Activated effector memory CD4-positive, alpha-beta T cell treated with anti-CD3 and anti-CD28 coated beads, Interleukin-2, amount 50 U/mL, for 16 hours (primary cell): ENCODE measurements at places on chromosomes 11 and 22.

DNA sequence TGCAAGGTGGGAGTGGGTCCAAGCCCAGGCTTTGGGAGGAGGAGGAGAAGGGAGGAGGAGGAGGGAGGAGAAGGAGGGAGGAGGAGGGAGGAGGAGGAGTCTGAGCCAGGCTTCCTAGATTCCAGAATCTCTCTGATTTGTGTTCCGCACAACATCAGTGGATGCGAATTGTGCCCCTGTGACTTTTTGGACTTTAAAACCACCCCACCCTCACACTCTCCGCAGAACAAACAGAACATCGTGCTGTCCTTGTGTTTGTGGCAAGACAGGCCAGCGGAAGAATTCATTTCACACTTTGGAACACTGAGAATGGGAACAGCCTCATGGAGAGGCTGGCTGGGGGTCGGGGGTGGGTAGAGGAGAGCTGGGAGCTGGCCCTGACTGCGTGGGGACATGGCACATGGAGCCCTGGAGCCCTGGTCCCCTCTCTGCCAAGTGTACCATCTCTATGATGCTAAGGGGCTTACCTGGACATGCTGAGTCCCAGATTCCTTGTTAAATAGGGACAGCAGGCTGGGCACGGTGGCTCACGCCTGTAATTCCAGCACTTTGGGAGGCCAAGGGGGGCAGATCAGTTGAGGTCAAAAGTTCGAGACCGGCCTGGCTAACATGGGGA lies 16.4 kb upstream of the SHANK2 start:
- peak; percentile 3 for DNase-seq

DNA sequence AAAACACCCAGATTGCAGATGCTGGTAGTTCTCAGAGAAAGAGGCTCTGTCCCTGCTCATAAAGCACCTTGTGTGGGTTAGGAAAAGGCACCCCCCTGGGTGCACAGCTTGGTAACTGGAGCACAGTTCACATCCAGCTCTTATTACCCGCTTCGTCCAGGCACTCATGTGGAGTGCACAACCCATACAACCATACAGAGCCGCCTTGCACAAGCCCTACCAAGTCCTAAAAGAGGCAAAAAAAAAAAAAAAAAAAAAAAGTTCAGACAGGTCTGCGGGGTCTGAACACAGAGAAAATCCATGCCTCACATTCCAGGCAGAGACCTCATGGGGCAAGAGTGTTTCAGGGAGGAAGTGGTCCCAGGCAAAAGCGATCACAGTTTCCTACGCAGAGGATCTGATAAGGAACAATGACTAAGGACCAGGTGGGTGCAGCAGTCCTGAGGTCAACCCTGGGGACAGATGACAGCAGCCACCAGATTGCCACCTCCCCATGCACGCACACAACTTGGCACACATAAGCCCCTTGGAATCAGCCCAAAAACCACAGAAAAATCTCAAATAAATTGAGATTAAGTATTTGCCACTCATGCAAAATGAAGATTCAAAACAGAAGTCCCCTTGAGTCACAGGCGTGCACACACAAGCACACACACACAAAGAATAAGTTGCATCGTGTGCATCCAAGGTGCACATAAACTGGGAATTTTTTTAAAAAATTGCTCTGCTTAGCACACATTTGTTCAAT lies 12.3 kb downstream of the MB start:
- no peak for DNase-seq

DNA sequence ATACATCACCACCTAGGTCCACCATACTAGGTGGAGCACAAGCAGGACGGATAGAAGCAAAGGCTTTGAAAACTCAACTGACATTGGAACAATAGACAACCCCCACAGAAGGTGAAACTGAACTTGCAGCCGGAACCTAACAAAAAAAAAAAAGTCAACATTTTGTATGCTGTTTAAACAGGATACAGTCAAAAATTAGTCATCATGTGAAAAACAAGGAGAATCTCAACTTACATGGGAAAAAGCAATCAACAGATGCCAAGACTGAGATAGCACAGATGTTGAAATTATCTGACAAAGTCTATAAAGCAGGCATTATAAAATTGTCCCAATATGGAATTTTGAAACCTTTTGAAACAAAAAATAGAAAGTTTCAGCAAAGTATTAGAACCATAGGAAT lies 123.8 kb downstream of the RAB38 start:
- DNase-seq: no peak

GRCh38 chr11:77270921-77271320 lies 30.6 kb downstream of the GDPD4 start:
- no peak for DNase-seq

DNA sequence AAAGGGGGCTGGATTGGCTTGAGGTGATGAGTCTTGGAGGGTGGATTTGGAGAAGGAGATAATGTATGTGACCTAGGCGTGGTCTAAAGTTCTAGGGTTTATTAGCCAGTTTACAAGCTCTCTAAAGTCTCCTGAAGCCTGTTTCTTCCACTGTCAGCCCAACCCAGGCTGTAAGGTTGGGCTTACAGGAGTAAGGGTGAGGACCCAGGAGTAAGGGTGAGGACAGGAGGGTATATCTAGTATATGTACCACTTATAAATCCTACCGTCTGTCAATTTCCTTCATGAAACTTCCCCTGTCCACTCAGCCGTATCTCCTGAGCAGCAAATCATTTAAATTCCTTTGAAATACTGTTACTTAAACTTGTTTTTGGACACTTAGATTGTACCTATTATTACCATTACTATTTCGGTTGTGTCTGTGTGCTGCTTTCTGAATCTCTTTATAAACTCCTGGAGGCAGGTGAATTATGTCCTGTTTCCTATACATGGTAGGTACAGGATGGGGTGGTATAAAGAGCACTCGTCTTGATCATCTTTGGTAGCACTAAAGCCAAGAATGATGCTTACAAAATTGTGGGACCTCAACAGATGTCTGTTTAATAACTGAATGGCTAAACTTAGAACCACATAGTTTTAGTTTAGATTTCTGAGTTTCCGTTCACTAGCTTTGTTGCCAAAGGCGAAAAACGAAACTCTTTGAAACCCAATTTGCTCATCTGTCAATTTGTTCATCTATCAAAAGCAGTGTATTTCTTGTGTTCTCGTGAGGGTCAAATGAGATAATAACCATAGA lies 192.0 kb downstream of the GRIK4 start:
- DNase-seq: no peak

DNA sequence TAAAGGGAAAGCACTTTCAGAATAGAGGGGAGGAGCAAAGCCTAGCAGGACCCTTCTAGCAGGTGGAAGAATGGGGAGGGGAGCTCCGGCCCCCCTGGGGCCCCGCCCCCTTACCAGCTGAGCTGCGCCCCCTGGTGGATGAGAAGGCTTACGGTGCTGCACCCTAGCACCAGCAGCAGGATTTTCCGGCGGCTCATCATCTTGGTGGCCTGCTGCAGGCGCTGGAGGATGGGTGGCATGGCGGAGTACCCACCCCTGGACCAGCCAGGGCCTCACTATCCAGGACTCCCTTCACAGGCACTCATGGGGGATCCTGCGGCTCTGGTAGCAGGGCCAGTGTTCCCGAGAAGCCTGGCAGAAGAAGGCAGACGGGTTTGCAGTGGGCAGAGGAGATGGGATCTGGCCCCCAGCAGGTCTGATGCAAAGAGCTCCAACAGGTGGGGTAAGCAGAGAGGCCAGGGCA lies 3.8 kb downstream of the GAL3ST3 start:
- DNase-seq: peak; percentile 95
